Activated T-cell treated with anti-CD3 and anti-CD28 coated beads for 1 hour (primary cell): ENCODE measurements at places on chromosomes 7 and 10.

- no peak for DNase-seq
These were observed 48.6 kb downstream of the FAM20C start for GRCh38 chr7:240887-241421.

DNA sequence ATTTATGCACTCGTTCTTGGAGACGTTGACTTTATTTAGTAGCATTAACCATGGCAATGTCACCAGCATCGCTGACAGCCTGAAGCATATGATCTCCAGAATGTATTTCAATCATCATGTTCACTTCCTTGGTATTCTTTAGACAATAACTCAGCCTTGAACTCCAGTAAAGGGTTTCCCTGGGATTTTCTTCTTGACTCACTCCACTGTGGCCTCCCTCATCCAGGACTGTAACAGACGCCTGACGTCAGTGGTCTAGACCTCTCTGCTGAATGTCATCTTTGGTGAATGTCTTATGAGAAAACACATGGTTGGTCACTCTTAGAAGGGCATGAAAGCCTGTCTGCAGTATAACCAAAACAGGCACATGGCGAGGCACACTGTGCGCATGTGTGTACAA is 64.4 kb downstream of the EGFR start:
- DNase-seq = no peak

DNA sequence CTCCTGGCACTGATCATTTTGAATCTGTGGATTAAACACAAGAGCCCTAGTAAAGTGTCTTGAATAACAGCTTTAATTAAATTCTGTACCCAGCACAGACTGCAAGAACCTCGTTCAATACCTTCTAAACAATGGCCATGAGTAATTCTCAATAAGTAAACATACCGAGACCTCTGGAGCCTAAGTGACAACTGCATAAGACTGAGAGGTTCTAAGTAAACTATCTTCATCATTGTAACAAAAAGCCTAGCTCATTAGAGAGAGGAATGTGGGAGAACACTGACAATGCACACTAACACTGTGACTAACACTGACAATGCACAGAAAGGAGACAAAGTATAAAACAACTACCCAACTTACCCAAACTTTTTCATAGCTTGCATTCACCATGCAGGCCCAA is 117.4 kb downstream of the ELAPOR2 start:
- no peak for DNase-seq

- no peak for DNase-seq
These were observed 383.8 kb upstream of the ZMIZ1 start for GRCh38 chr10:78684947-78685346.

DNA sequence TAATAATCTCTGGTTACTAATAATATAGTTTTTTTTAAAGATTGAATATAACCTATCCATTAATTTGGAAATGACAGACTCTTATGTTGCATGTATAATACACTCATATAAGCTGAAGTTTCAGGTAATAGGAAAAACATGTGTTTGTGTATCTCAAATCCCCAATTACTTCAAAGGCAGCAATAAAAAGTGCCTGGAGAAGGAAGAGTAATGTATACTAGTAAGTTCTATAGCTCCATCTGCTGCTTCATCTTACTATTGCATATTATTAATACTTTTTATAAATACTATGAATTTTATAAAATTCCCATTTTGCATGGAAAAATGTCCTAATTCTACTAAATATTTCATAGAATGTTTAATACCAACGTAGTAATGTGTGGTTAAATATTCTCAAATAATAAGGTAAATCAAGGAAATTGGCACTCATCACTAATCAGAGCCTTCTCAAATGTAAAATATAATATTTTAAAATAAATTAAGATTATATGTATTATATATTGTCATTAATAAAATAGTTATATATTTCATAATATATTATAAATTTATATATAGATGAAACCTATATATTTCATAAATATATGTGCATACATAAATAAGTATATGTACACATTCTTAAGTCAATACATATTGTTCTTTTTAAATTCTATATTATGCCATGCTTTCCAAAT is 311.9 kb downstream of the HGF start:
- DNase-seq = no peak

GRCh38 chr7:134140889-134141867 is 14.0 kb downstream of the LRGUK start:
- peak; percentile 11 for DNase-seq

GRCh38 chr7:151920488-151920887 is 35.8 kb upstream of the GALNTL5 start:
- no peak for DNase-seq

DNA sequence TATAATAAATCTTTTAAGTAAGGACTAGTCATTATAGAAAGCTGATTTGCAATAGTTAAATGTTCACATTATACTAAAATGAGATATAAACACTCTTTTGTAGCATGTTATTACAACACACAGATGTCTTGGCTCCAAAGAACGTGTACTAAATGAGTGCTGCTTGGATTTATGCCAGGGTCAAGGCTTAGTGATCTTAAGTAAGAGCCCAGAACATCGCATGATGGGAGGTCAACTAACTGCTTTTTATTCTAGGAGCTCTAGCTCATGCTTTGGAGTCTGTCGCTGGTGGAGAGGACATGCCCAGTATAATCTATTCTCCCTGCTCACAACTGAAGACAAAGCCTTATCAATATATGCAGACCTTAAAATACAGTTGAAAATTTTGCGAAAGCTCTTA is 315.1 kb downstream of the BBS9 start:
- no peak for DNase-seq

DNA sequence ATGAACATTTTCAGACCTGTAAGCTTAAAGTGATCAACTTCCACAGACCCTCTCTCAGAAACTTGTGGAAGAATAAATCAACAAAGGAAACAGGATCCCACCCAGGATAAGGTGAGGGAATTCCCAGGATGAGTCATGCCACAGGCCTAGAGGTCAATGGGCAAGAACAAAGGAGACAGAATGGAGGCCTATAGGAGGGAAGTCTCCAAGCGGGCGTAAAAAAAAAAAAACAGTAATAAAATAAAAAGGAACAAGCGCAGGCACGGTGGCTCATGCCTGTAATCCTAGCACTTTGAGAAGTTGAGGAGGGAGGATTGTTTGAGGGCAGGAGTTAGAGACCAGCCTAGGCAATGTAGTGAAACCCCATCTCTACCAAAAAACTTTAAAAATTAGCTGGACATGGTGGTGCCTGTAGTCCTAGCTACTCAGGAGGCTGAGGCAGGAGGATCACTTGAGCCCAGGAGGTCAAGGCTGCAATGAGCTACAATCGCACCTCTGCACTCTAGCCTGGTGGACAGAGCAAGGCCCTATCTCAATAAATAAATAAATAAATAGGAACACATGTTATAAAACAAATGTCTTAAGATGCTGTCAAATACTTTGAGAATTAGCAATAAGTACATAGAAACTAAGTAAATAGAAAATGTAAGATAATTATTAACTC is 8.4 kb downstream of the SORBS1 start:
- no peak for DNase-seq

DNA sequence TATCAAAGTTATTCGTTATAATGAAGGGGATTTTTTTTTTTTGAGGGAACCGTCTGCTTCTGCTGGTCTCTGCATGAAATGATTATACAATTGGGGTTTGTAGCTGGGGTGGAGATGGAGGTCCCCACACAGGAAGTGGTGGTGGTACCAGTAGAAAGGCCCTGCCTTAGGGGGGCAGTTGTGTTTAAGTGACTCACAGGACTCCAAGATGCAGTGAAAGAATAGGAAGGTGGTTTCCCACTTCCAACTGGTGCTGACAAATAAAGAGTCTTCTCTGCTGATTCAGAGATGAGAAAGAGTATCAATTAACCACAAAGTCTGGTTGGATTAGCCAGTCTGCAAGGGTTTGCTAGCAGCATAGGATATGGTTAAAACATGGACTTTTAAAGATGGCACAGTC is 376.0 kb downstream of the SORCS3 start:
- DNase-seq = no peak

- DNase-seq = no peak
These were observed 35.6 kb downstream of the PRPS1L1 start for GRCh38 chr7:17991866-17992648.

GRCh38 chr7:116806046-116806944 is 56.1 kb upstream of the CAPZA2 start:
- no peak for DNase-seq

DNA sequence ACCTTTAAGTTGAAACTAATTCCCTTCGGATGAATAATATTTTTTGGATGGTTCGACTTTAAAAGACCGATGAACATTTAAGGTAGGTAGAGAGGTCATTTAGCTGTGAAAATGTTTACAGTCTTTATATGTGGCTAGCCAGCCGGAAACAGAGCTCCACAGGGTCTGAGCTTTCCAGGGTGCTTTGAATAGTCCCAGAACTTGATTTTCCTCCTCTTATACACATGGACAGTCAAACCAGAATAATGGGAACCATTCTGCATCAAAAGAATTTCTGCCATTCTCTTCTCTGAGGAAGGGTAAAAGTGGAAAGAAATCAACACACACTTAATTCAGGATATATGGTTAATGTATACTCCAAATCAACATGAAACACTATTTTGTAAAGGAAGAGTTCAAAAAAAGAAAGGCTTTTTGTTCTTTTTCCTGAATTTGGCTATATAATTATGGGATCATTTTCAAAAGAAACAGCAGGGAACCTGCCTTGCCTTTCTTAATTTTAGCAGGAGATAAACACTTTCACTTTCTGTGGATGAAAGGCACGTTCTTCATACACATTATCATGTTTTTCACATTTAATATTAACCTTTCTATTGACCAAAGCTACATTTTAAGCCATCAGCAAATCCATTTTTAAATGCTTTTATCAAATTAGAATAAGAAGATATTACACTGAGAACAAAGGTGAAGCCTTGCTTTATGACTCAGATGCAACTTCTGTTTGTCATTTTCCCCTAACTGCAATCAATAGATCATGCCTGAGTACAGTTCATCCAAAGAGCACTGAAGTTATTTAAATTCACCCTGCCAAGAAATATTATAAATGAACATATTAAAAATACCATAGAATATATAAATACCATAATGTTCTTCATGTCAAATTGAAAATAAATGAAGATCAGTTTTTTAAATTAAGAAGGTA is 307.3 kb downstream of the THSD7A start:
- DNase-seq = no peak

- DNase-seq = no peak
These were observed 144.8 kb downstream of the ICA1 start for GRCh38 chr7:8117195-8117594.

DNA sequence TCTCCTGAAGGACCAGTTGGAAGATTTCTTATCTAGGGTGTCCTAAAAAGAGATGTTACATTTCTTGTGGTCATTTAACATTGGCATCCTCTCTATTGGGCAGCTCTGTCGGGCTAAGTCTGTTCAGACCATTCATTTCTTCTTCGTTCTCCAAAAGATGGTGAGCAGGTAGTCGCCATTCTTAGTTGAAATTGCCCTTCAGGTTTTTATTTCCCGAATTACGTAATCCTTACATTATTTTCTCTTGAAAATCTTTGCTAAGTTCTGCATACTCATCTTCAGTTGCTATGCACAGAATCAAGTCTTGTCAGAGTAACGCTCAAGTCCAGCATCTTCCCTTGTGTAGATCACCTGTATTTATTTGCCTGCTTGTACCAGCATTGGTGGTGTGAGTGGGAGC is 53.6 kb downstream of the DAGLB start:
- no peak for DNase-seq

- DNase-seq = no peak
These were observed 19.9 kb downstream of the WDR86 start for GRCh38 chr7:151389768-151390597.

- no peak for DNase-seq
These were observed 592 bp upstream of the PIK3CG start for GRCh38 chr7:106864298-106865081.

DNA sequence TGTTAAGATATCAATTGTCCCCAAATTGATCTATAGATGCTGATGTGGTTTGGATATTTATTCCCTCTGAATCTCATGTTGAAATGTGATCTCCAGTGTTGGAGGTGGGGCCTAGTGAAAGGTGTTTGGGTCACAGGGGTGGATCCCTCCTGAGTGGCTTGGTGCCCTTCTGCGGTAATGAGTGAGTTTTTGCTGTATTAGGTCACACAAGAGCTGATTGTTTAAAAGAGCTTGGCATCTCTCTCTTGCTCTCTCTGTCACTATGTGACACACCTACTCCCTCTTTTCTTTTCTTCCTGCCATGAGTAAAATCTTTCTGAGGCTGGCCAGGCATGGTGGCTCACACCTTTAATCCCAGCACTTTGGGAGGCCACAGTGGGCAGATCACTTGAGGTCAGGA is 98.2 kb upstream of the KAT6B start:
- no peak for DNase-seq

GRCh38 chr10:55233505-55233904 is 432.5 kb upstream of the PCDH15 start:
- DNase-seq = no peak

GRCh38 chr7:91080351-91080750 is 183.9 kb upstream of the FZD1 start:
- DNase-seq = no peak

- DNase-seq = no peak
These were observed 1160.3 kb downstream of the CNTNAP2 start for GRCh38 chr7:147276783-147277370.

GRCh38 chr7:75806560-75807307 is 6.9 kb downstream of the CCL24 start:
- no peak for DNase-seq

DNA sequence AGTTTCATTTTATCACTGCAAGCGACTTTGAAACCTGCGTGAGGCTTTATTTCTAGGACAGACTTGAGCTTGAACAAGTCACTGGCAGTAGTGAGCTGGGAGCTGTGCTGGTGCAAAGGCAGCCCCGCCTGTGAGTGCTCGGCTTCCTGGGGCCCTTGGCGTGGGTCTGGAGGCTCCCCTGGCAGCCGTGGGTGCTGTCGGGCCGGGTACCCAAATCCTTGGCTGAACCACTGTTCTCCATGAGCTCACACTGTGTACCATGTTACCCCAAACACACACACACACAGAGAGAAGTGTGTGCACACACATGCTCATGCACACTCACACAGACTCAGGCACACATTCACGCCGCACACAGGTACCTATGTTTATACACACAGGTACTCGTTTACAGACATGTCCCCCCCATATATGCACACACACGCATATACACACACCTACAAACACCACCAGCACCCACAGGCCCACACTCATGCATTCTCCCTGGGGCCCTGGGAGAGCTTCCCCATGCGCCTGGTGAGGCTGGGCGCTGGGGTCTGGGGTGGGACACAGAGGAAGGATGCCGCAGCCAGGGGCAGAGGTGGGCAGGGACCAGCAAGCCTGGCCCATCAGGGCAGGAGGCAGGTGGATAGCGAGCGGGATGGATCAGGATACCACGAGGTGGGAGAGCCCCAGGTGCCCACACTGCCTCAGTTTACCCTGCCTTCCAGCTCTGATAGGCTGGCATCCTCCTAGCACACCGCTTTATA is 158.8 kb downstream of the ADARB2 start:
- DNase-seq = no peak
